COR-L47 (cell line): ENCODE measurements at places on chromosomes 12 and 14.

GRCh38 chr12:31603546-31604009, 12.6 kb upstream of the DENND5B start:
- DNase-seq: no peak

DNA sequence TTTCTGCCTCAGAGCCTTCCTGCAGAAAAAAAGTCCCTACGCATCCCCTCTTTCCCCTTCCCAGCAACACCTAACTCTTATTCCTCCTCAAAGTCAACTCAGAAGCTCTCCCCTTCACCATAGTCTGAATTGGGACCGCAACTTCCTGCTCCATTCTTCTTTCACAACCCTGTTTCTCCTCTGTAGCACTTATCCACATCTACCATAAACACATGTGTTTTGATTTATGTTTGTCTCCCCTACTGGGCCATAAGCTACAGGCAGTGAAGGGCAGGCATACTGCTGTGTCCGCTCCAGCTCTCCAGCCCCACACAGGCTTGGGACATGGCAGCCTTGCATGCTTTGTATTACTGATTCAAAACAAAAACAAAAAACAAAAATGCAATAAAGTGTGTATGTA, 5.9 kb downstream of the SDR9C7 start:
- DNase-seq: no peak

GRCh38 chr12:130813949-130814348, 25.1 kb downstream of the STX2 start:
- DNase-seq: no peak

GRCh38 chr12:108304633-108305032, 34.5 kb downstream of the CMKLR1 start:
- no peak for DNase-seq

DNA sequence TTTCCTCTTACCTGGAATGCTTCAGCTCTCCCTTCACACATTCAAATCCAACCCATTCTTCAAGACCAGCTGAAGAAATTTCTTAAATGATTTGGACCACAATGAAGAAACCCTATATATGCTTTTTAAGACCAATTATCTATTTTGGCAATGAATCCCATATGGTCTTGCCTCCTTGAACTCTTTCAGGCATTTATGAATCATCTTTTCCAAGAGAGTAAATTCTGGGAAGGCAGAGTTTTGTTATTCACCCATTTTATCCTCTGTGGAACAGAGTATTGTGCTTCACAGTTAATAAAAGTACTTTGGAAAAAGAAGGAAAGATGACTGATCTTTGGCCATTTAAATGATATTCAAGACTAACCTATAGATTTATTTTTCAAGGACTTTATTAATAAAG, 14.0 kb downstream of the GIT2 start:
- DNase-seq: no peak

DNA sequence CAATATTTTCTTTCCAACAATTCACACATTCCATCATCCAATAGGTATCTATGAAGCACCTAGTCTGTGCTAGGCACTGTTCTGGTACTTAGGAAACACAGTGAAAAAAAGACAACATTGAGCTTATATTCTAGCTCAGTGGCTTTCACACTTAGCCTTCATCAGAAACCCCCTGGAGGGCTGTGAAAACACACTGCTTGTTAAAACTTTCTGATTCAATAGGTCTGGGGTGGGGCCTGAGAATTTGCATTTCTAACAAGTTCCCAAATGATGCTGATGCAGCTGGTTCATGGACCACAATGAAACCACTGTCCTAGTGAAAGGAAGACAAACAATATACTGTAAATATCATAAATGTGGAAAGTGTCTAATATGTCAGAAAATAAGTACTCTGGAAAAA, 5.9 kb downstream of the VTI1B start:
- DNase-seq: no peak

- DNase-seq: no peak
These were observed 60.0 kb downstream of the NCOR2 start for GRCh38 chr12:124507188-124508109.

DNA sequence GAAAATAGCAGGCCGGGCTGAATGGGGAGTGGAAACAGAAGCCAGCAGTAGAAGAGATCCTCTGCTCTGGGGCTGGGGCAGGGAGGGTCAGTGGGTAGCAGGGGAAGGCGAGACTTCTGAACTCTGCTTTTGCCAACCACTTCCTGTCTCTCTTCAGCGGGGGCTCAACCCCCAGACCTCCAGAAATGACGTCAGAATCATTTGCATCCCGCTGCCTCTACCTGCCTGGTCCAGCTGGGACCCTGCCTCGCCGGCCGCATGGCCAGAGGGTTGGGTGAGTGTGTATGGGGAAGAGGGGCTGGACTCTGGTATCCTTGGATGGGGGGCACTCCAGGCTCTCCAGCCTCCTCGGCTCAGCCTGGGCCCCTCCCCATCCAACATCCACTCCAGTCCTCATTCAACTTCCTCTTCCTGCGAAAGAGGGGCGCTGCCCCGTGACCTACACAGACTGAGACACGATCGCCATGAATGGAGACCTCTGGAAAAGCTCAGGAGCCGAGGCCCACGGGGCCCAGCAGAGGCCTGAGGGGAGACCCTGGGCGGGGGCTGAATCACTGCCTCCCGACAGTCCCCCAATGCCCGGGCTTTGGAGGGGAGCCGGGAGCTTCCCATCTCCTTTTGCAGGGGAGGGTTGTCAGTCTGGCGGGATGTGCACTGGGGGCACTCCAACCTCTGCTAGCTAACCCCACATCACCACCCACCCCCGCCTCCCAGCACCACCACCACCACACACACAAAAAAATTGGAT, 458 bp upstream of the HOXC4 start:
- DNase-seq: no peak

DNA sequence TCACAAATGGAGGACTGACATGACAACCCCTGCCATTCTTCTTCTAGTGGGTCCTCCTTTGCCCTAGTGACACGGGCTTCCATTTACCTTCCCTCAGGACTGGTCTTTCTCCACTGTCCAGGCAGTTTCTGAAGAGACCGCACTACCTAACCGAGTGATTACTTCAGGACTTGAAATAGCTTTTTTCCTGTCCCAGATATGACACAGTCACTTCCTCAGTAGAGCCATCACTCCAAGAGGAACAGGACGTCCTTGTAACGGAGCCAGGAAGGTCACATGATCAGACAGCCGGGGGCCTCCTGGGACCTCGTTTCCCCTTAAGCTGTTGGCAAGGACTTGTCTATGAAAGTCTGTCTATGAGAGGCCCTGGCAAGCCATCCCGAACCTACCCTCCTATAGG, 62.3 kb downstream of the FOS start:
- DNase-seq: no peak

DNA sequence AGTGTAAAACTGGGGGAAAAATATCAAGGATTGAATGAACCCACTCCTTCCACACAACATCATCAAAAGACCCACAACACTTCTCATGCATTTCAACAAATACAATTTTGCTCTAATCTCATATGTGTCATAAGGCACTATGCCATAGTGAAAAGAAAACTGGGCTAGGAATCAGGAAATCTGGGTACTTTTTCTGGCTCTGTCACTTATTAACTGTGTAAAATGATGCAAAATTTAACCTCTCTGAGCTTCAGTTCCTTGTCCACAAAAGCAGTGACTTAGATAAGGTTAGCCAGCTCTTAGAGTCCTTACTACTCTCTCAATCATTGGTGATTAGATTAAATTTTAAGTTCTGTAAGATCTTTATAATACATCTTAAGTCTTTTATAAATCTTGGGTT, 250.5 kb upstream of the SOX5 start:
- DNase-seq: no peak

DNA sequence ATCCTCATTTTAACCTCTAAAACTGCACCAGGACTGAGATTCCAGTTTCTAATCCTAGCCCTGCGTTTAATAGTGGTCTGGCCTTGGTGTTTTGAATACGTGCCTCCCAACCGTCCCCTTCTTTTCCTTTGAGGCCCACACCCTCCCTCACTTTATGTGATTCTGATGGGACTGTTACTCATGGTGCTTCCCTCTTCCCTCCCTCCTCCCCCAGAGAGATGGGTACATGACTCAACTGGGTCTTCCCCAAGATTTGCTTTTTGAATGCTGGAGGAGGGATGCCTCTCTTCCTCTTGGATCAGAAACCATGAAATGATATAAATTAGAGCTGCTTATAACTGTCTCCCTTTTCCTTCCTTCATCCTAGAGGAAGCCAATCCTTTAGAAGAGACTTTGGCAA, 8.2 kb upstream of the PPP2R5E start:
- DNase-seq: no peak

GRCh38 chr12:81450920-81451739, 308.0 kb downstream of the PPFIA2 start:
- peak; percentile 62 for DNase-seq

GRCh38 chr12:112555621-112556233, 137.0 kb downstream of the PTPN11 start:
- DNase-seq: no peak

- no peak for DNase-seq
These were observed 572 bp downstream of the RAN start for GRCh38 chr12:130872179-130873096.

- DNase-seq: no peak
These were observed 6.3 kb upstream of the OR4E2 start for GRCh38 chr14:21647380-21647779.

DNA sequence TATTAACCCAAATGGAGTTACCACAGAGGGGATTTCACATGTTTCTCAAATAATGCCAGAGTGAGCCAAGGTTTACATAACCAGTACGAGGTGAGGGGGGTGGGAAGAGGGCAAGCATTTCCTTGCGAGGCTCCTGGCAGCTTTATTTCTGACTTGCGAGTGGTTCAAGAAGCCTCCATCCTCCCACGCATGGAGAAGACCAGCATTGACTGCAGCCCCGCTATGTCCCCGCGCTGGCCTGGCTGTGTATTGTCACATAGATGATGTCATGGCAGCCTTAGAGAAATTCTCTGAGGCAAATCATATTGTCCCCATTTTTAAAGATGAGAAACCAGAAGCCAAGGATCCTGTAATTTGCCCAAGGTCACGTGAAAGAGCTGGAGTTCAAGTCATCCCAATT, 188.2 kb downstream of the CACNA1C start:
- no peak for DNase-seq

DNA sequence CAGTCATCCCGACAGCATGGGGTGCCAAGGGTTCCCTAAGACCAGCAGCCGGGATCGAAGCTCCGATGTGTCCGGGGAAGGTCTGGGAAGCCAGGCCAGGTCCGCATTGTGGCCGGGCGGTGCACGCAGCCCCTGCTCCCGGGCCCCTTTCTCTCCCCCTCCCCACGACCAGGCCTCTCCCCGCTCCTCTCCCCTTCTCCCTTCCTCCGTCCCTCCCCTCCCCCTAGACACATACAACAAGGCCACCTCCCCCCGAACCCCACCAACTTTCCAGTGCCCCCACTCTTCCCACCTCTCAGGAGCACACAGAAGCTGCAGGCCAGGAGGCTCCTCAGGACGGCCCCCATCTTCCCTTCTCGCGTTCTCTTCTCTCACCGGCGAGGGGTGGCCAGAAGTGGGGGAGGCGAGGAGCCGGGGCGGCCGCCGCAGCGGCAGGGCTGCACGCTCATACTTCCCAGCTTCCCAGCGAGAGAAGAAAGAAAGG, 413 bp downstream of the LRP6 start:
- no peak for DNase-seq

DNA sequence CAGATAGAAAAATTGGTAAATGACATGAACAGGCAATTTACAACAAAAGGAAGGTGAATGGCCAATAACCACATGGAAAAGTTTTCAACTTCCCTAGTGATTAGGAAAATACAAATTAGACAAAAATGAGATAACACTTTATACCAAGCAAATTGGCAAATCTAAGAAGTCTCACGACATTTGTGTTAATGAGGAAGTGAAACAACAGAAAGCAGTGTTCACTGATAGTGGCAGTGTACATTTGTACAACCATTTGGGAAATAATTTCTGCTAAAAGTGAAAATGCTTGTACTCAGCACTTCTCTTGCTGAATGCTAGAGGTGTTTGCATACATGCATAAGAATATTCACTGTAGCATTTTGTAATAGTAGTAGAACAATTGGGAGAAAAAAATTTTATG, 126.6 kb downstream of the LLPH start:
- DNase-seq: no peak

GRCh38 chr12:4250691-4251090, 22.9 kb upstream of the CCND2 start:
- DNase-seq: no peak

- DNase-seq: no peak
These were observed 982.9 kb upstream of the TMEM132C start for GRCh38 chr12:127284021-127284420.

DNA sequence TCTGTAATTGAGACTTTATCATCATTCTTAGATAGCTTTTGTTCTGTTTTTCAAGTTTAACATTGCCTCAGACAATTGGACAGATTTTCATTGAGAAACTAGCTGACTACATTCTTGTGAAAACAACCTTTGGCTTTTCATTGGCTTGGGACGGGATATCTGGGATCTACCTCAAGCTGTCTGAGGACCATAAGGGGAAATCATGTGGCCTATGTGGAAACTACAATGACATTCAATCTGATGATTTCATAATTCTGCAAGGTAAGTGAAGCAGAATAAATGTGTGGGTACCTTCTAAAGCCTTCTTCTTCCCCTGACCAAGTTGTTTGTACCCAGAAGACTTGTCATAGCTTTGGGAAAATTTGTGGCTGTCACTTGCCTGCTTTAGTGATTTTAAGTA, 133.5 kb downstream of the OTOGL start:
- DNase-seq: no peak

DNA sequence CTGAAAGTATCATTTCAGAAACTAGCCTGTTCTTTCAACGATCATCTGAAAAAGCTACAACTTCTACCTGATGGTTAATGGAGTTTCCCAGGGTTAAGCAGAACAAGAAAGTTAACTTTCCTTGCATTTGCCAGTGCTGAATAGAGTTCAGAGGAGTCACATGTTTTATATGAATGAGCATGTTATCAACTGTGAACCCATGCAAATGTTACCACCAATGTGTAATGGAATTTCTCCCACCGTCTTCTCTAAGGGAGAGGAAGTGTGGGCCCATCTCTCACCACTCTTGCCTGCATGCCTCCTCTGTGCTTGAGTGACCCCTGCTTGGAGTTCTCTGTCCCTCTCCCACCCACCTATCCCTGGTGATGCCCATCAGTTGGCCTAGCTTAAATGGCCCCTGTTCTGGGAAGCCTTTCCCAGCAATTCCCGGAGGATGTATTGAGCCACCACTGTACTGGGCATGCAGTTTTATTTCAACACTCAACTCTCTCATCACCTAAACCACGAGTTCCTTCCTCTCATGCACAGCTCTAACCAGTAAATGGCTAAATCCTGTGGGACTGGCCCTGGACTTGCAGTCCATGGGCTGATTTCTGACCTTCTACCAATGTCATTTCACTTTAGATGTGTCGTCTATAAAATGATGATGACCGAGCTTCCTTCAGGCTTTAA, 159.8 kb downstream of the RPAP3 start:
- DNase-seq: no peak

GRCh38 chr12:125155366-125155765, 90.1 kb downstream of the AACS start:
- DNase-seq: no peak

GRCh38 chr14:54767139-54767431, 135.5 kb downstream of the GCH1 start:
- DNase-seq: no peak

GRCh38 chr12:123089631-123090353, 61.1 kb downstream of the PITPNM2 start:
- DNase-seq: no peak
